ENCODE measurements at places on chromosomes 3 and 15.

- no peak for DNase-seq
Observed at GRCh38 chr3:195178124-195178910, 92.6 kb downstream of the XXYLT1 start.

- no peak for DNase-seq
Observed at GRCh38 chr15:77010857-77011256, 15.9 kb downstream of the PSTPIP1 start.

DNA sequence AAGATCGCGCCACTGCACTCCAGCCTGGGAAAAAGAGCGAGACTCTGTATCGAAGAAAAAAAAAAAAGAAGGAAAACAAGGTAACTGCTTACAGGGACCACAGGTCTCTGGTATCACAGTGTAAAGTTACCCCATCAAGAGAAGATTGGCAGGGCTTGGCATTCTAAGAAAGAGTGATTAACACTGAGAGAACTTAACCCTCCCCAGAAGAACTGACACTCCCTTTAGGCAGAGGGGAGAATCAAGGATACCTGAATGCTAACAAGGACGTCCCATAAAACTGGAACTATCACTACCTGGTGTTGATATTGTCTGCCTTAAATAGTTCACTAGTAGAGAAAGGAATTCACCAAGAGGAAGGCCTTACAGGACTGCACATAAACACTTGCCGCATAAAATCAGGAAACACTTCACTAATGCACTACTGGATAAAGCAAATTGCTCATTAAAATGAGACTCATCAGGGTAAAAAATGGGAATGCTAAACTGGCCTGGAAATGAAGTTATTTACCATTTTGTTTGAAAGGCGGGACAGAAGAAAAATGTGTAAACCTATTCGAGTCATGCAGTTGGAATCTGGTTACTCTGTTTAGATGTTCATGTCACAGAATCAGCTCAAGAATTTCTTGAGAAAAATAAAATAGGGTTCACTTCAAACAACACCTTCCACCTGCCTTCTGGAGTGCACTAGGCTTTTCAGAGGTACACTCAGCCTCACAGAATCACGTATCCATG is 121.6 kb downstream of the FOXP1 start:
- DNase-seq = no peak

- DNase-seq = no peak
Observed at GRCh38 chr15:85745023-85745422, 49.7 kb downstream of the KLHL25 start.

- DNase-seq = no peak
Observed at GRCh38 chr3:150745832-150746231, 17.1 kb downstream of the SIAH2 start.

- no peak for DNase-seq
Observed at GRCh38 chr15:24944954-24945353, 9.8 kb upstream of the SNRPN start.

DNA sequence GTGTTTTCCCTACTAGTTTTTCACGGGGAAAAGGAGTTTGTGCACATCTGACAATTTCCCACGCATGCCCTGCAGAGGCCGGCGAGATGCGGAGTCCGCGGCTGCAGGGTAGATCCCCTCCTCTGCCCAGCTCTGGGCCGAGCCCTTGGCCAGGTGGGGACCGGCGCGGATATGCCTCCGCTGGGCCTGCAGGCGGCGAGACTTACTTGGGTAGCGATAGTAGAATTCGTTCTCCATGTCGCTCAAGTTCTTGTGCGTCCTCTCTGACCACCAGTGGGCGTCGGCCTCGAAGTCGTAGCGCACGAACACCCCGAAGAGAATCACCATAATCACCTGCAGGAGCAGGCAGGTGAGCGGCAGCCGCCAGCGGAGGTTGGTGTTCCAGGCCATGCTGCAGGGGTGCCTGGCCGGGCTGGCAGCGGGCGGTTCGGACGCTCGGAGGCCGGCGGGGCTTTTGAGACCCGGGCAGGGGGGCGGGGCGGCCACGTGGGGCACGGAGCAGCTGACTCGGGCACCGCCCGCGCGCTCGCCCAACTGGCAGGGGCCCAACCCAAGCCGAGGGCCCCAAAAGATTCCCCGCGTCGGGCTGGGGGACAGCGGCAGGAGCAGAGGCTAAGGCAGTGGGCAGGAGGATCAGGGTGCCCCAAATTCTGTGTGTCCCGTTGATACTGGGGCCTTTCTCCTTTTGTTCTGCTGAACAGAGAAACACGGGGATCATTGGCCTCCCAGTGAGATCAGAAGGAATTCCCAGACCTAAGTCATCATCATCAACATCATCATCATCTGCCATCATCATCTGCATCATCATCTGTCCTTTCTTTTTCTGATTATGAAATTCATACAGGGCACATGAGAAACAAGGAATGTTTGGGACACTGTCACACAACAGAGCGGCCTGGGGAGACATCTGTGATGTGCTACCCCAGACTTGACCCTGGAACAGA is at the start of gene RHCG:
Gene RHCG, minus strand, starts transcription at position 429 of the 944 bp plus-strand sequence. Its CDS starts 39 bp downstream, at position 390.
- DNase-seq = no peak

- DNase-seq = no peak
Observed at GRCh38 chr3:99710094-99710493, 71.7 kb downstream of the COL8A1 start.

GRCh38 chr15:43748376-43748775 is 2.1 kb downstream of the PDIA3 start:
- no peak for DNase-seq

DNA sequence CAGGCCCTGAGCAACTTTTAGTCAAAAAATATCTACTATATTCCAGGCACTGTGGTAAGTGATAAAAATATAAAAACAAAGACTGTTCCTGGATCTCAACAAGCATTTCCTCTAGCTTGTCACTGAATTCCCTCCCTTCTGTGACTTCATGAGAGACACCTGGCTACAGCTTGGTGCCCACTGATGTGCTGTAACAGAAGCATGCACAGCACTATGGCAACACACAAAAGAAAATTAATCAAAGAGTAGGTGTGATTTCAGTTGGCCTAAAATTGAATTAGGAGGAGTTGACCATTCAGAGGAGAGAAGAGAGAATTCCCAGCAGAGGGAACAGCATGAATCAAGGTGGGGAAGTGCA is 158.9 kb upstream of the LPP start:
- DNase-seq = no peak

- no peak for DNase-seq
Observed at GRCh38 chr3:160977773-160978172, 127.4 kb downstream of the B3GALNT1 start.

DNA sequence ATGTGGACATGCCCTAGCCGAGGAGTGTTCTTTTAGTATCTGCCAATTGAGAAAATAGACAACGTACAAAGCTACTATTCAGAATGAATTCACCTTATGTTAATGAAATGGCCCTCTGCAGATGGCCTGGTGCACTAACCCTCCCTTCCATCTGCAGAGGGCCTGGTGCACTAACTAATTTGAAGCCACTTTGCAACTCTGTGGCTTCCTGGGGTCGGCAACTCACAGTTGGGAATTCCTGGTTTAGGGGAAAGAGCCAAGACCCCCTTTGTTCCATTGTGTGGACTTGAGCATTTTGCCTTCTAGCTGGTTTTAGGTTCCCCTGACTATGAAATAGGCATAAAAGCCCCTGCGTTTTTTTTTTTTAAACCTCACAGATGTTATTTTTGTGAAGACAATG is 204.3 kb upstream of the UBE3A start:
- DNase-seq = no peak

DNA sequence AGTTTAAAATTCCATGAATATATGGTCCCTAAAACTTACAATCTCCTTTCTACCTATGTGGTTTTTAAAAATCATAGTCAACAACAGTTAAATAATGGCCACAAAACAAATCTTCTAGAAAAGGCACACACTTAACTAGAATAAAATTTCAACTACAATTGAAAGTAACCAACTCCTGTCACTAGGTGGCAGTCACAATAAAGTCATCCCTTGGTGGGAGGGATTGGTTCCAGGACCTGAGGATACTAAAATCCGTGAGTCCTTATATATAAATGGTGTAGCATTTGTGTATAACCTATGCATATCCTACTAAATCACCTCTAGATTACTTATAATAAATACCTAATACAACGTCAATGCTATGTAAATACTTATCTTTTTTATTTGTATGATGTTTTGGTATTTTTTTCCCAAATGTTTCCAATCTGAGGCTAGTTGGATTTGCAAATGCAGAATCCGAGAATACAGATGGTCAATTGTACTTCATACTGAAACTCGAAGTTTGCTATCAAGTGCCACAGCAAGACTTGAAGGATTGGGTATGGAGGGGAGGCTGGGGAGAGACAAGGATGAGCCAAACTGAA is 172.6 kb downstream of the FMN1 start:
- no peak for DNase-seq

DNA sequence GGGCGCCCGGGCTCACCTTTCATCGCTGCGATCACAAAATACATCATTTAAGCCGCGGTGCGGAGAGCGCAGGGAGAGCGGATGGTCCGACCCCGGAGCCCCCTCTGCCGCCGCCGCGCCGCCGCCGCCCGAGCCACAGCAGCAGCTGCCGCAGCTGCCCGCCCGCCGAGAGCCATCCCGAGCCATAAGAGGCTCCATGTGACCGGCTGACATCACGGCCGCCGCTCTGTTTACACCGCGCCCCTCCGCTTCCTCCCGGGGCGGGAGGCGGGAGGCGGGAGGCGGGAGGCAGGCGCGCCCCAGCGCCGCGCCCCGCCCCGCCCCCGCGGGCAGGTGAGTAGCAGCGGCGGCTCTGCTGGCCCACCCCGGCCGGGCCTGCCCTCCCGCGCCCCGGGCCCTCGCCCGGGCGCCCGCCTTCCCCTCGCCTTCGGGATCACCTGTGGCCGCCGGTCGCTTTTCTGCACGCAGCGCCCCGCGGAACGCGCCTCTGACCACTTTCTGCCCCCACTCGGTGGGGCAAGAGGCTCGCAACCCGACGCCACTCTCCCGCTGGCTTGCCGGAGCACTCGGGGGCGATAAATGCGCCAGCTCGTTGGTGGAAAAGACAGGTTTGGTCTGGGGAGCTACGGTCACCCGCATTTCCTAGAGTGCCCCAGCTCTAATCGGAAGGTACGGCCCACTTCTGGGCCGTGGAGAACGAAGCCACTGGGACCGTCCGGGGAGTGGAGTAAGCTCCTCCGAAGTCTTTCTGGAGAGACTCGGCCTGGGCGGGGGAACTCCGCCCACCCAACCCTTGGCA is 113.6 kb upstream of the ICE2 start:
- DNase-seq = peak; percentile 57

DNA sequence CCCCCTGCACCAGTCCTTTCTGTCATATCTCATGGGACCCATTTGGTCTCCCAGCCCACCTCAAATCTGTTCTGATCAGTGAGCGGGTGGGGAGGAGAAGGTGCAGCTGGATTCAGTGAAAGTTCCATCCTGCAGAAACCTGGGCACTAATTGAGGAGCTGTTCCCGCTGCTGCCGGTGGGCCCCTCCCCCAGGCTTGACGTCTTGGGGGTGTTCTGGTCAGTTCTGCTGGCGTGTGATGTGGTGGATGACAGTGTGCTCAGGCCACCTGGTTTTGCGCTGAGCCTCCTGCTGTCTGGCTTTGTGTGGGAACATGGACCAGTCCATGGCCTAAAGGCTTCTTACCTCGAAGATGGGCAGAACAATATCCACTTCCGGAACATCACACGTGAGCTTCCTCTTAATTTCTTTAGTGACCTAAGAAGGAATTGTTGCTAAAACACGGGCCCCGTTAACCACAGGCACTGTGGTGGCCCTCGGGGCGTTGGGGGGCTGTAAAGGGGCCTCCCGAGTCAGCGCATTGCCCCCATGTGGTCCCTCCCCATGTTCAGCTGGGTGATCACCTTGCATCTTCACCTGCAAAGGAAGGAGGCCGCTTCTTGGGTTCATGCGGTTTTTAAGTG is 59.7 kb downstream of the RGMA start:
- DNase-seq = no peak

GRCh38 chr15:51267051-51267702 is 71.2 kb downstream of the CYP19A1 start:
- DNase-seq = no peak

- no peak for DNase-seq
Observed at GRCh38 chr15:95929232-95929846, 401.2 kb upstream of the NR2F2 start.

DNA sequence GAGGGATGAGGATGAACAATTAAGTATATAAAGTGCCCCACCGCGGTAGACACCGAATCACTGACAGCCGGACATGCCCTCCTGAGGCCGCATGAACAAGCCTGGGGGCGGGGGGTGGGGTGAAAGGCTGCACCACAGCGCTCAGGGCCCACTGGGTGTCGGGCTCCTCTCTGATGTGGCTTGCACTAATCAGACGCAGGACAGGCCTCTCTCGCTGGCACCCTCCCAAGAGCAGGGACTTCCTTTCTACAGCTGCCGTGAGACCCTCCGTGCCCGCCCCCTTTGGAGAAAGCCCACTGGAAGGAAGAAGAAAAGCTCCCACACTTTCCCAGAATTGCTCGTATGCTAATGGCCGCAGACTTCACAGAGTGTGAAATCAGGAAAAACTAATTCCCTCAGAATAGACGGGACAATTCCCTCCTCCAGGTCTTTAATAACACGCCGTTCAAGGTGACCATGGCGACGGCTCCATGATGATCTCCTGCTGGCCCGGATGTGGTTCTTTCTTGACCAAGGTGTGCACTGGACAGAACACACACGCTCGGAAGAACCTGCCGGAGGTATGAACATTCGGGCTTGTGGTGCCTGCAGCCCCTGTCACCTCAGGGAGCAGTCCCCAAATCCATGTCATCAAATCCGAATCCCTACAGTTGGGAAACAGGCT is 32.0 kb downstream of the IQSEC1 start:
- DNase-seq = no peak

GRCh38 chr3:78497021-78497420 is 1270.8 kb downstream of the ROBO1 start:
- DNase-seq = no peak

DNA sequence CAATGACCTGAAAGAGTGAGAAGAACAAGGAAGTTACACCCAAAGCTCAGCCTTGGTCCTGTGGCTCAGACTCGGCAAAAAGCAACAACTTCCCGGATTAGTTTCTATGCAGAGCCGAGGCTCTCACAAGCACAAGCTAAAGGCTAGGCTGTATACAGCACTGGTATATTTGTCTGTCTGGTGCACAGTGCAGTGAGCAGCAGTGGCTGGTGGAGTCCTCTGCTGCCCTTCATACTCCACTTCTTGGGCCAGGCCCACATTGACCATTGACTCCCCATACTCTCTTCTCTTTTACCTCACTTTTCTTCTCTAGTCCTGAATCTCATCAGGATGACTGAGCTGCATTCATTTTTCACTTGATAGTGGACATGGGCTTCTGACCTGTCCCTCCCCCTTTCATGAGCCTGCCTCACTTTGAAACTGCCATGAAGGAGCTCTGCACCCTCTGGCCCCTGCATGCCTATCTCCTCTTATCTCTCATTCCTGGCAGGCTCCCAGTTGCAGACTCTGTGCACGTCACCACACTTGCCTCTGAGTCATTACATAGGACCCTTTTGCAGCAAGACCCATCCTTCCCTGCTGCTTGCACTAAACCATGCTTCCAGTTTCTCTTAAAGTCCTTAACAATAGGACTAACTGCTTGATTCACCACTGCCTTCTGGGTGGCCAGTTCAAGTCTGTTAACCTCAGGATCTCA is 379.3 kb downstream of the NTRK3 start:
- DNase-seq = peak; percentile 23

GRCh38 chr3:129738172-129738571 is 131.7 kb upstream of the PLXND1 start:
- DNase-seq = no peak

All from T1000 (cell line).